ENCODE measurements at places on chromosomes 5 and 9.

- no peak for DNase-seq
These were observed 218.9 kb downstream of the TARS1 start for GRCh38 chr5:33659526-33660169.

GRCh38 chr9:107487521-107488374 lies 1.8 kb downstream of the KLF4 start:
- no peak for DNase-seq

DNA sequence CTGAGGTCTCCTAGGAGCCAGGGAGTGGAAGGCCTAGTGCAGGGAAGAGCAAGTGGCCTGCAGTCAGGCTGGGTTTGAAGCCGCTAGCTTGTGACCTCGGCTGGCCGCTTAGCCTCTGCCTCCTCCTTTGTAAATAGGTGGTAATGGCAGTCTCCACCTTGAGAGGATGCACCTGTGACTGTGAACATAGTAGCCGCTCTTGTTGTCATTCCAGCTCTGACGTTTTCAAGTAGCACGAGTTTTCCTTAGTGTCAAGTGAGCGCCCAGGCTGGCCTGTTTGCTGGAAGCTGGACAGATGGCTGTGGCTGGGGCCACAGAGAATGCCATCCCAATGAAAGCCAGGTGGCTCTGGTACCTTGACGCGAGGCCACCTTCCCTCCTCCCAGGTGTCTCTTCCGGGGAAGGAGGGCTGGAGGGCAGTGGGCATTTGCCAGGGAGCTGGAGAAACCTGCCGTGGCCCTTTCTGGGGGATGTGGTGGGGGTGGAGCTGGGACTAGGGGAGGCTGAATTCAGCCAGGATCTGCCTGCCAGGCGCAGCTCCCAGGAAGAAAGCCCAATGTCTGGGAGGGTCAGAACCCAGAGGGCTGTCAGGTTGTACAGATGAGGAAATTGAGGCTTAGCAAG lies 2.5 kb downstream of the ASS1 start:
- no peak for DNase-seq

GRCh38 chr5:79613549-79613948 lies 1.3 kb downstream of the TENT2 start:
- DNase-seq: no peak

- DNase-seq: no peak
These were observed 204.1 kb upstream of the SMC2 start for GRCh38 chr9:103889989-103890388.

- DNase-seq: no peak
These were observed 84.9 kb downstream of the ISL1 start for GRCh38 chr5:51468196-51468595.

DNA sequence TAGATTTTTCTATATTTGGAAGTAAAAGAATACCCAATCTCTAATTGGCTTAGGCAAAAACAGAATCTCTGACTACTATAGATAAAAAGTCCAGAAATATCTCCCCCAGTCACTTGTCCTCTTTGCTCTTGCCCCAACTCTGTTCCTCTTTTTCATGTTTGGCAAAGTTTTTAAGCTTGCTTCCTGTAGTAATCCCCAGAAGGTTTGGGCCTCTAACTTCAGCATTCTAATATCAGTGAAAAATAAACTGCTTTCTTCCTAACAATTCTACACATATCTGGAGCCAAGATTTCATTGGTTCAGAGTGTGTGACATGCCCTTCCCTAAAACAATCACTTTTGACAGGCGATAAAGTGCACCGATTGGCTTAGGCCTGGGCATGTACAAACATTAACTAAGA lies 1680.3 kb downstream of the MAT2B start:
- no peak for DNase-seq

- DNase-seq: no peak
These were observed 9.0 kb downstream of the RGS14 start for GRCh38 chr5:177366528-177367322.

DNA sequence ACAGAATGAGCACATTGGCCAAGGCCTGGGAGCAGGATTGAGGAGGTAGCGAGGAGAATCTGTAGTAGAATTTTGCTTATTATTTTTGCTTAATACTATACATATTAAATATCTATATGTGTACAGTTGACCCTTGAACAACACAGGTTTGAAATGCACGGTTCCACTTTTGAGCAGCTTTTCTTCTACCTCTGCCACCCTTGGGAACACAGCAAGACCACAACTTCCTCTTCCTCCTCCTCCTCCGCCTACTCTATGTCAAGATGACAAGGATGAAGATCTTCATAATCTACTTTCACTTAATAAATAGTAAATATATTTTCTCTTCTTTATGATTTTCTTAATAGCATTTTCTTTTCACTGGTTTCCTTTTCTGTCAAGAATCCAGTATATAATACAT lies 541.4 kb downstream of the KCTD16 start:
- no peak for DNase-seq

GRCh38 chr9:84235511-84235910 lies 105.0 kb downstream of the SLC28A3 start:
- DNase-seq: no peak

DNA sequence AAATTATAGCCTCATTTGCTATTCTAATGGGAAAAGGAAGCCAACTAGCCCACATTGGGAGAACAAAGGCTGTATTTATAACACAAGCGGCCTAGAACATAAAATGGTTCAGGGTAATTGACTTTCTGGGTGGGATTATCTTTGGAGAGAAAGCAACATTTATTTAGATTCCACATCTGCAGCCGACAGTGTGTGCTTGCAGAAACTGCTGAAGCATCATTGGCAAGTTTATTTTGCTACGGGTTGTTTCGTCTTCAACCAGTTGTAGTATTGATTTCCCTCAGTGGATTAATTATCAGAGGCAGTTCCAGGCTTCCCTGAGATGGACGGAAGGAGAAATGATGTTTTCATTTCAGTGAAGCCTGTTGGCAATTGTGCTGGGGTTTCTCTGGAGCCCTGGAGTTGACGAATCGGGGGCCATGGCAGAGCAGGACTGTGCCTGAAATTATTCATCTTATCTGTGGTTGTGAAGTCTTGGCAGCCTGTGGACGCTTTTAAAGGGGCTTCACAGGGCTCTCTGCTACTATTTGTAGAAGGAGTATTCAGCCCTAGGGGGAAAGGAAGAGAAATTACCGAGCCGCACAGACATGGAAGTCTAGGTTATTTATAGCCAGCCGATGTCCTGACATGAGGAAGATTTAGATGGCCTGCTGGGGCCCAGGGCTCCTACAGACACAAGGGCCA lies 290.6 kb upstream of the IRX4 start:
- no peak for DNase-seq

- no peak for DNase-seq
These were observed 73.6 kb upstream of the ALDH1B1 start for GRCh38 chr9:38318759-38319495.

DNA sequence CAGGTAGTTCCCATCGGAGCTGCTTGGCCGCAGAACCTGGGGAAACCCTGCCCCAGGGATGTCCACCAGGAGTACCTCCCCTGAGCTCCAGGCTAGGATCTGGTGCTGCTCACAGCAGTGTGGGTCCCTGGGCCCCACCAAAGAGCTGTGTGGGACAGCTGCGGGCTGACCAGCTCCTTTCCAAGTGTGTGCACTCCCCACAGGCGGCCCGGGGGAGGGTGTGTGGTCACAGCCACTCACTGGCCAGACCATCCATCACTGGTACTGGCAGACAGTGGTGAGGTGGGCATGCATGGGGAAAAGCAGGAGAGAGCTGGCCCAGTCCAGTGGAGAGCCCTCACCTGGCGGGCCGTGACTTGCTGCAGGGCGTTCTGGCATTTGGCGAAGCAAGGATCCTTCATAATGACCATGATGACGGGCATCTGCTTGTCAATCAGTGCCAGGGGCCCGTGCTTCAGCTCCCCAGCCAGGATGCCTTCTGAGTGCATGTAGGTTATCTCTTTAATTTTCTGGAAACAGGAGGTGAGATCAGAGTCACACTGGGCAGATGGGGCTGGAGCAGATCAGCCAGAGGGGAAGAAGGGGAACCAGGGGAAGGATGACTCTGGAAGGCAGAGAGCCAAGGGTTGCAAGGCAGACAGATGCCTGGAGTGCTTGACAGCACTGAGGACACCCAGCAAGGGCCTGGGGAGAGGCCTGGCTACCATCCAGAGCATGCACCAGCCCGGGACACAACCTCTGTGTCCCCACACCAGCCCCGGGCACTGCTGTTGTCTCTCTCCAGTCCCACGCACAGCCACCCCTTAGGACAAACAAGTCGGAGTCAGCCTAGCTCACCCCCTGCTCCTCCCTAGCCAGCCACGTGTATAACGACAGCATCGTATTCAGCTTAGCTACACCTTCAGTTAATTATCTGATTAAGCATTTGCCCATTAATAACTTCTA lies 12.8 kb upstream of the MAPK9 start:
- no peak for DNase-seq

DNA sequence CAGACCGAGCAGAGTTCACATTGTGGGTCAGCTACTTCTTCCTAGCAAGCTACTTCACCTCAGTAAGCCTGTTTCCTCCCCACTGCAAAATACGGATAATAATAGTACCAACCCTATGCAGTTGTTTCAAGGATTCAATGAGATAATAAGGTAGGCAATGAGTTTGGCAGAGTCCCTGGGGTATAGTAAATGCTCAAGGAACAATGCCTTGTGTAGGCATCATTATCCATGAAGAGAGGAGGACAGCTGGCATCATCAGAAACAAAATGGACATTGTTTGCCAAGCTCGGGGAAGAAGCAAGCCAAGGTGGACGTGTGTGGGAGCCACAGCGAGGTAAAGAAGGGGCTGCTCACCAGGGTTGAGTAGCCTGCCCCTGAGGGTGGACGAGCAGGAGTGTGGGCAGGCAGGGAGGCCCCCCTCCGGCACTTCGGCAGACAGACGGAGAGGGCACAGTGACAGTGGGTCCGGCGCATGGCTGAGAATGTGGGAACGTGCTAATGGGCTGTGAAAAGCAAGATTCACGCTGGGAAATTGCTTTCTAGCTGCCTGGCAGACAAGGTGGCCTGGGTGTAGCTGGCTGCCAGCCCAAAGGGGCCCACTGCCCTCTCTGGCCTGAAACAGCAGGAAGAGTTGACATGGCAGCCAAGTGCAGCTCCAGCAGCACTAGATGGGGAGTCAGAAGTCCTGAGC lies 10.1 kb downstream of the CAMK2A start:
- DNase-seq: no peak

DNA sequence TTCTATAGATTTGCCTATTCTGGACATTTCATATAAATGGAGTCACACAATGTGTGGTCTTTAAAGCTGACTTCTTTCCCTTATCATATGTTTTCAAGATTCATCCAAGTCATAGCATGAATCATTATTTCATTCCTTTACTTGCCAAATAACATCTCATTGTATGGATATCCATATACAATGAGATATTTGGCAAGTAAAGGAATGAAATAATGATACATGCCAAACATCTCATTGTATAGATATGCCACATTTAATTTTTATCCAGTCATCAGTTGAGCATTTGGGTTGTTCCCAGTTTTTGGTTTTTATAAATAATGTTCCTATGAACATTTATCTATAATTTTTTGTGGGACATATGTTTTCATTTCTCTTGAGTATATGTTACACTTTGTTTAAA lies 20.5 kb upstream of the OR2K2 start:
- DNase-seq: no peak

GRCh38 chr9:131774636-131775035 lies 34.8 kb upstream of the RAPGEF1 start:
- DNase-seq: no peak

- DNase-seq: peak; percentile 69
These were observed at the start of gene NNT for GRCh38 chr5:43602461-43603343. NNT (plus strand) TSS chr5:43603180; CDS start chr5:43609196, 6,016 bp downstream.

DNA sequence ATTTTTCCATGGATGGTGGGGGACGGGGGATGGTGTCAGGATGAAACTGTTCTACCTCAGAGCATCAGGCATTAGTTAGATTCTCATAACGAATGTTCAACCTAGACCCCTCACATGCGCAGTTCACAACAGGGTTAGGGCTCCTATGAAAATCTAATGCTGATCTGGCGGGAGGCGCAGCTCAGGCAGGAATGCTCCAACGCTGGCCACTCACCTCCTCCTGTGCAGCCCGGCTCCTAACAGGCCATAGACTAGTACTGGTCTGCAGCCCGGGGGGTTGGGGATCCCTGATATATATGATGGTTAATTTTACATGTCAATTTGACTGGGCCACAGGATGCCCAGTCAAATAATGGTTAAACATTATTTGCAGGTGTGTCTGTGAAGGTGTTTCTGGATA lies 199.0 kb upstream of the NR4A3 start:
- no peak for DNase-seq

GRCh38 chr5:137572042-137572695 lies 73.0 kb upstream of the SPOCK1 start:
- DNase-seq: no peak

DNA sequence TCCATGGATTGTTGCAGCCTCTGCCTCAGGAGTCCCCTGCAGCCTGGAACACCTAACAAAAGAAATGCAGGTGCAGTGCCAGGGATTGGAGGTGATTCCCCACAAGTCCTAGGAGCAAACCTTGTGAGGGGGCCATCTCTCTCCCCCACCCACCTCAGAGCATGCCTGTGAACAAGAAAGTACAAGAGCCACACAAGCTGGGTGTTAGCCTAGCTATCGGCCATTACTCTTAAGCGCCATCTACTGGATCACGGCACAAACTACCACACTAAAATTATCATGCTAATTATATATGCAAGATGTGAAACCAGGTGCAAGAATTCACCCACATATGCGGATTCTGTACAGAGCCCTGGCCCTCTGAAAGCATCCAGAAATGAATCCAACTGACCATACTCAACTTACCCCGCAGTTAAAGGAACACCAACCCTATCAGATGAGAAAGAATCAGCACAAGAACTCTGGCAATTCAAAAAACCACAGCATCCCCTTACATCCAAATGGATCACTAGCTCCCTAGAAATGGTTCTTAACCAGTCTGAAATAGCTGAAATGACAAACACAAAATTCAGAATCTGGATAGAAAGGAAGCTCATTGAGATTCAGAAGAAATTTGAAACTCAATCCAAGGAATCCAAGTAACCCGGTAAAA lies 16.5 kb upstream of the PRSS3 start:
- peak; percentile 45 for DNase-seq

GRCh38 chr5:29367176-29367833 lies 1826.2 kb upstream of the CDH6 start:
- no peak for DNase-seq

GRCh38 chr5:61252643-61252925 lies 79.5 kb upstream of the ZSWIM6 start:
- no peak for DNase-seq

DNA sequence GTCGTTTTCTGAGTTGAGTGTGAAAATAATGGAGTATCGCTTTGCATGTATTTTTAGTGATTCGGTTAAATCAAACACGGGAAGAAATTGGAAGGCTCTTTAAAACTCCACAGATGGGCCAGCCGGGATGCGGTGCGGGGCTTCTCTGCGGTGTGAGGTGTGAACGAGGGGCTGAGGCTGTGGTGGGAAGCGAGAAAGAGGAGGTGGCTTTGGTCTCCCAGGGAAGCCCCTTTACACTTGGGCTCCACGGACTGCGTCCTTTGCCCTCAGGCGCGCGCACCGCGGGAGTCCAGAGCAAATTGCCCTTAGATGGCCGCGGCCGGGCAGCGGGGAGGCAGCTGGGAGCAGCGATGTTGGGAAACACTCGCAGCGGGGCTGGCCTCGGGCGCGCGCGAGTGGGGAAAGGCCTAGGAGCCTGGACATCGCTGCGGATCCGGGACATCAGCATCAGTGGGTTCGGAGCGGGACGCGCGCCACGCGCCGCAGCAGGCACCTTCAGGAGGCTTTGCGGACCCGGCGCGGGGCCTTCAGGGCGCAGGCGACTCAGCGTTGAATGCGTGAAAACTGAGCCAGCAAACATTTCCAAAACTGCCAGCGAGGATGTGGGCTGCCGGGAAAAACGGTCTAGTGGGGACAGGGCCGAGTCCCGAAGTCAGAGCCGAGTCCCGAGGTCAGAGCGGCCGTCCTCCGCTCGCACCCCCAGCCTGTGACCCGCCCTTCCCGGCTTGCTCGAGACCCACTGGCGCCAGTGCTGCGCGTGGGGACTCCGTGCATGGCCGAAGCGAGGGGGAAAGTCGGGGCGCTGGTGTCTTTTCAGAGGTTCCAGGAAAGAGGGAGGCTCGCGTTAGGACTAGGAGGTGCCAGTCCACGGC lies 6.5 kb downstream of the IRX1 start:
- DNase-seq: no peak
